ENCODE measurements at places on chromosomes 3 and 15.

- H3K4me1 ChIP-seq = no peaks in the 10 kb centered on the region
- H3K4me3 ChIP-seq = no peak overlapping the region
- no peaks in the 10 kb centered on the region for H3K36me3 ChIP-seq
- no peak overlapping the region for H3K27ac ChIP-seq
Observed at GRCh38 chr3:53773611-53774368, 72.4 kb downstream of the CHDH start.

GRCh38 chr3:36957063-36957462, 12.2 kb upstream of the TRANK1 start:
- no peaks in the 10 kb centered on the region for H3K27me3 ChIP-seq
- peaks cover 5% of the 10 kb centered on the region for H3K4me1 ChIP-seq
- no peaks in the 10 kb centered on the region for H3K36me3 ChIP-seq
- no peak overlapping the region for H3K27ac ChIP-seq

GRCh38 chr3:187888701-187889100, 143.4 kb upstream of the BCL6 start:
- no peak overlapping the region for H3K27ac ChIP-seq
- DNase-seq = no peak
- H3K4me1 ChIP-seq = peaks cover 5% of the 10 kb centered on the region
- no peaks in the 10 kb centered on the region for H3K27me3 ChIP-seq
- H3K4me3 ChIP-seq = no peak overlapping the region

GRCh38 chr3:187567661-187568121, 102.5 kb downstream of the SST start:
- H3K36me3 ChIP-seq = no peaks in the 10 kb centered on the region
- H3K27ac ChIP-seq = no peak overlapping the region
- no peaks in the 10 kb centered on the region for H3K4me1 ChIP-seq
- DNase-seq = no peak

DNA sequence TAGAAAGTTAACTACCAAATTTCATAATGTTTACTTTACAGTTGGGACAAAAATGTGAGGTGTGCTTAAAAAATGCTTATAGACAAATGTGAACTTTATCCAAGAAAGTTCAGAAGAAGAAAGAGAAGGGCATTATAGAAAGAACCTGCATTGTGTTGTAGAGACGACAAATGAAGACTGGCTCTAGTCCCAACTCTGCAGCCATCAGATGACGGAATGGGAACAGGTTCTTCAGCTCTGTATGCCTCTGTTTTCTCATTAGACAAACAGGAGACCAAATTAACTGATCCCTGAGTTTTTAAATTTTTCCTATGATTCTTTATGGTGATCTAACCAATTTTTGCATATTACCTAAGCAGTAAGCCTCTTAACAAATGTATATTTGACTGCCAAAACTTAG, 49.2 kb downstream of the PDZRN3 start:
- H3K36me3 ChIP-seq = no peaks in the 10 kb centered on the region
- no peaks in the 10 kb centered on the region for H3K4me1 ChIP-seq
- H3K27me3 ChIP-seq = peaks cover 6% of the 10 kb centered on the region
- no peak for DNase-seq

GRCh38 chr3:119924111-119925094, 142.5 kb downstream of the NR1I2 start:
- H3K36me3 ChIP-seq = no peaks in the 10 kb centered on the region
- H3K4me1 ChIP-seq = no peaks in the 10 kb centered on the region
- H3K4me3 ChIP-seq = no peak overlapping the region
- H3K27ac ChIP-seq = no peak overlapping the region

DNA sequence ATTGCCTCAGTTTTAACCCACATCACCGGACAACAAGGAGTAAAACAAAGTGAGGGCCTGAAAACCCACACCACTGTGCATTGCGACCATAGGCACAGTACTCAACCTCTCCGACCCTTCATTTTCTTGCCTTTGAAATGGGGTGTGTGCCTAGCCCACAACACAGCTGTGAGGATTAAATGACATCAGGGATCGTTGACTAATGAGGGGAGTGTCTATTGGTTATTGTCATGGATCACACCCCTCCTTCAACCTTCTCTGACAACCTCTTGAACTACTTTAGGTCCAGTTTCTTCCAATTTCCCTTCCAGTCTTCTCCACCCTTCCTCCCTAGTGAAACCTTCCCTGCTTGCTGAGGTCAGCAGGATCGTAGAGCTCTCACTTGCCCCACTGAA, 89.5 kb downstream of the HES1 start:
- no peak for DNase-seq
- H3K4me1 ChIP-seq = no peaks in the 10 kb centered on the region
- H3K4me3 ChIP-seq = no peak overlapping the region
- no peak overlapping the region for H3K27ac ChIP-seq
- peaks cover 3% of the 10 kb centered on the region for H3K27me3 ChIP-seq
- no peaks in the 10 kb centered on the region for H3K36me3 ChIP-seq

DNA sequence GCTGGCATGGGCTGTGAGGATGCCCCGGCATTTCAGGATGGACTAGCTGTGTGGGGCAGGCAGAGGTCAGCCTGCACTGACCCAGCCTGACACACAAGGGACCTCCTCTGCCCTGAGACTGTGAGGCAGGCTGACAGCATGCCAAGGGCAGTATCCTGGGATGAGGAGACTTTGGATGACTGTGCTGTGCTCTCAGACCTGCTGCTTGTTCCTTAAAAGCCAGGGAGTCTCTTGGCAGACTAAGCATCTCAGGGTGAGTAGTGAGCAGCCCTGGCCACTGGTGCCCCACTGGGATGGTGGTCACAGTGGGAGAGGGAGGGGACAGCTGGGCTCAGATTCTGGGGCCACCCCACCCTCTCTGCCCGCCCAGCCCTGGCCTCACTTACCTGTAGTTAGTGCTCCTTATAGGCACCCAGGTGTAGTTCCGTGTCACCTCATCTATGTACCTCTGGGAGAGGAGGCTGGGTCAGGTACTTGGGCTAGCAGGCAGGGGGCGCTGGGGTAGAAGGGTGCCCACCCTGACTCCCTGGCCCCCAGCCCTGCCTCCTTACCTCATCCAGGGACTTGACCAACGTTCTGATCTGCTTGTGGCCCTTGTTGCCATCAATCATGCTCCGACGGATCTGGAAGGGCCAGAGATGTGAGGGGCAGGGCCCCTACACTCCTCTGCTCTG, 16.1 kb upstream of the TMEM115 start:
- no peak for DNase-seq
- no peak overlapping the region for H3K4me3 ChIP-seq
- no peaks in the 10 kb centered on the region for H3K27me3 ChIP-seq
- H3K4me1 ChIP-seq = peaks cover 7% of the 10 kb centered on the region

GRCh38 chr3:24315356-24315755, 179.3 kb downstream of the THRB start:
- no peaks in the 10 kb centered on the region for H3K36me3 ChIP-seq
- no peak overlapping the region for H3K27ac ChIP-seq
- DNase-seq = no peak
- no peaks in the 10 kb centered on the region for H3K27me3 ChIP-seq
- no peak overlapping the region for H3K4me3 ChIP-seq

DNA sequence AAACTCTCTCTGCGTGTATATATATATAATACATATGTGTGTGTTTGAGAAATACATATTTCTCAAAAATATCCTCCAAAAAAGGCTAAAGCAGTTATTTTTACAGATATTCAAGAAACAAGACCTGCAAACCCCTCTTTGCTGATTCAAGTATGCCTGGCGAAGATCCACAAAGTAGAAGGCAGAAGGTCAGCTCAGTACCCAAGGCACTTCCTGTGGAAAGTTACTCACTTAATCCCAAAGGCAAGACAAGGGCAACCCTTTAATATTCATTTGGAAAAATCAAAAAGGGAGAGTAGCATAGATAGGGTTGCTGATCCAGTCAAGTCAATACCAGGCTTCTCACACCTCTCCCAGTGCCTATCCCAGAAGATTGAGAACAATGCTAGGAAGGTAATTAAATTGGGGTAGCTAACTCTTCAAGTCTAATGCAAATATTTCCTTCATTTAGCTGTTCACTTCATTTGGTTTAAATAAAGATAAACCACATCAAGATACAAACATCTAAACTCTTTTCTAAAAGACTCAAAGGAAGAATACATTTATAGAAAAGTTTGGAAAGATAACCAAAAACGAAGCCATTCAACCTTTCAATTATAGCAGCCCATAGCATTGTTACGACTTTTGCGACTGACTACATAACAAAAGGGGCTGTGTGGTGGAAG, 7.2 kb downstream of the COX17 start:
- no peak overlapping the region for H3K4me3 ChIP-seq
- no peak overlapping the region for H3K27ac ChIP-seq
- H3K27me3 ChIP-seq = no peaks in the 10 kb centered on the region
- peaks cover 78% of the 10 kb centered on the region for H3K36me3 ChIP-seq

DNA sequence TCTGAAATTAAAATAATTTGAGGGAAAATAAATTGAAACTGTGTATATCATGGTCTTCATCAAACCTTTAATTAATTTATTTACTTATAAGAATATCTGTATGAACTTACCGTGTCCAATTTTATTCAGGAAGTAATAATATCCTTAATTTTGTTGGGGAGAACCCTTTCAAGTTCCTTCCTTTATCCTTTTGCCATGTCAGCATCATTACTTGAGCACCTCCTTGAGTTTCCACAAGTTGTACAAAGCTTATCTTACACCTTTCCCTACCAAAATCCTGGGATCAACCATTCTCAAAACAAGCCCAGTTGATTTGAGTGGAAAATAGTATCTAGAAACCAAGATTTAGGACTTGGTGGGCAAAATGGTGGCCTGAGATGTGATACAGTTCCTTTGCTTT, 37.3 kb downstream of the PLSCR2 start:
- H3K4me1 ChIP-seq = no peaks in the 10 kb centered on the region
- no peaks in the 10 kb centered on the region for H3K36me3 ChIP-seq
- H3K4me3 ChIP-seq = no peak overlapping the region

Measured in CD4-positive, alpha-beta T cell (primary cell).